Suppressor macrophage treated with lipopolysaccharide for 1 hour (primary cell): ENCODE measurements at places on chromosomes 3 and 15.

GRCh38 chr3:113165841-113166240 is 45.5 kb upstream of the BOC start:
- DNase-seq: no peak

GRCh38 chr3:103002425-103003176 is 567.8 kb downstream of the ZPLD1 start:
- DNase-seq: no peak

DNA sequence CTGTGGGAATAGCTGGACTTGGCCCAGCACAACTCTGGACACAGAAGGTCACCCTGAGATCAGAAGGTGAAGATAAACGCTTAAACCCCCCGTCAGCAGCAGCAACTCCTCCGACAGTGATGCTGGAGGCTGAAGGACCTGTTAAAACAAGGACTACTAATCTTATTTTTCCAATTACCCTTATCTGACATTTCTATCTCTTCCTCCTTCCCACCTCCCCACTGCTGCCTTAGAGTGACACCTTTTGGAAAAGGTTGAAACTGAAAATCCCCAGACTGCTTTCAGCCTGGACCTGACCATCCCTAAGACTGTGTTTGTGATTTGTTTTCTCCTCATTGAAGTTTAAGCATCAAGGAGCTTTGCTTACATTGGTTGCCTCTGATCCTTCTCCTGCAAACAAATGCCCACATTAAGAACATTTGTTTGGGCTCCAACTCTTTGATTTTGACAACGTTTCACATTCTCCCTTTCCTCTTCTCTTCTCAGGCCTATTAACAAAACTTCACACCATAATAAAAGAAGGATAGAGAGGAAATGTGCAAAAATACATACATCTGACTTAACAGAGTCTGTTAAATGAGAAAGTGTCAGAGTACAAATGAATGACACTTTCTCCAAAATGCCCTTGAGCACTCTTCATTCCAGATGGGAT is 410.6 kb upstream of the WNT5A start:
- no peak for DNase-seq

- DNase-seq: no peak
Observed at GRCh38 chr3:73621388-73621787, 3.4 kb downstream of the PDZRN3 start.

- DNase-seq: no peak
Observed at GRCh38 chr3:67901681-67902080, 247.3 kb upstream of the SUCLG2 start.
